ENCODE measurements at places on chromosomes 7 and 10. TPM values are rescaled to one million over a fixed set of nuclear protein-coding genes. Genes with fewer than 3 reads are reported as not detected.

Gene SLC16A12
- 1.4 TPM for polyA plus RNA-seq

Gene DLX5
- polyA plus RNA-seq, result not detected

Gene CLCN1
- polyA plus RNA-seq, result not detected

Gene EPHA1
- 0.10 TPM for polyA plus RNA-seq

Gene LBX1
- not detected for polyA plus RNA-seq

Gene ARHGAP22
- 30.2 TPM for polyA plus RNA-seq

Gene BUD31
- 94.2 TPM for polyA plus RNA-seq

Gene ZPBP
- not detected for polyA plus RNA-seq

Gene APBB1IP
- polyA plus RNA-seq, result not detected

GRCh38 chr10:119205894-119206602, 1.3 kb upstream of the GRK5 start:
- DNase-seq, result no peak

GRCh38 chr7:38122501-38122900, 55.5 kb upstream of the STARD3NL start:
- DNase-seq, result no peak

- DNase-seq, result no peak
Measured at GRCh38 chr7:142313528-142313927, 55.7 kb upstream of the PRSS58 start.

DNA sequence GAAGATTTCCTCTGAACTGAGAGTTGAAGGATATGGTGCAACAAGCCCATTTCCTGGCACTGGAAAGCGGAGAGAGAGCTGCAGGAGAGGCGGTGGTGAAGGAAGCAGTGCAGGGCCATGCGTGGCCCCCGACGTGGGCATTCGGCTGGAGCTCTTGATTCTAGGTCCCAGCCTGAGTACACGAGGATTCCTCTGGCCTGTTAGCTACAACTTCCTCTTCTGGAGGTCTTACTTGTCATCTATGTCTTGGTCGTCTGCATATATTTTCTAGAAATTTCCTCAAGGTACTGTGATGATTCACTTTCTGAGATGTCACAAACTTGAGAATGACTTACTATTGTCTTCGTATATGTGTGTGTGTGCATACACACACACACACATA, 59.2 kb upstream of the JAZF1 start:
- DNase-seq, result no peak

DNA sequence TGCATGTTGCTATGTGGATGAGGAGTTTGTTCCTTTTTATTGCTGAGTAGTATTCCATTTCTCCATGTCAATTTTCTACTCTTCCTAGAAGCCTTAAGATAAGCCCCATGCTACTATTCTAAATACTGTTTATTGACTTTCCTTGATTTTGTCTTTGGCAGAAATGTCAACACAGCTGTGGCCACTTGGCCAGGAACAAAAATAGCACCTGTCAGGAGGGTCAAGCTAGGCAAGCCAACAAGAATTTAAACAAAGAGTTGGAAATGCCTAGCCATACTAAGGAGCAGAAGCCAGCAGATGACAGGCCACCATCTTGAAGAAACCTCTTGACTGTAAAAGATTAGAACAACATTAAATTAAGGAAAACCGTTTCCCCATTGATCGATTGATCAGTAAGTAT, 34.7 kb downstream of the JAZF1 start:
- no peak for DNase-seq

GRCh38 chr7:17516771-17517170, 218.3 kb downstream of the AHR start:
- DNase-seq, result peak; percentile 75

DNA sequence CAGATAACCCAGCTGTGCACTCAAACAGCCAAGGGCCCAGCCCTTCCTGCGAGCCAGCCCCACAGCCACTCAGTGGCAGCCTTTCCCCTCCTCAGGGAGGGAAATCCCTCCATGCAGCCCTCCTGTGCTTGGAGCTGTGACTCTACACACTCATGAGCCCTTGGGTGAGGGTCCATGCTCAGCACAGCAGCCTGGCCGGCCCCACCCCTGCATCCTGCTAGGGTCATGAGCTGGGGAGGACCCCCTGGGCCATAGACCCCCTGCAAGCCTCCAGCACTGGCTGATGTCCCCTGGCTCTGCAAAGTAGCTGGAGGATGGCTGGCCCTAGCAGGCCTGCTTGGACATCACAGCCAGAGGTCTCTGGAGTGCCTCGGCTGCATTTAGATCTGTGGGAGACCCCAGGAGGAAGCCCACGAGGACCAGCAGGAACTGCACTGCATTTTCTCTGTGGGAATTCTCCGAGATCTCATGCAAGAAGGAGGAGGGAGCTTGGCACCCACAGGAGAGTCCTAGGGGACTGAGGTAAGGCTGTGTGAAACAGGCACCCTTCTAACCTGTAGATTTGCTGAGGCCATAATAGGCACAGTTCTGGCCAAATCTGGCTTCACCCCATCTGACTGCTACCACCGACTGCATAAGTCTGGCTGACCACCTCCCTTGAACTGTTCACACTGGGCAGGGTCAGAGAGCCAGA, 17.4 kb downstream of the TMEM273 start:
- DNase-seq, result no peak

DNA sequence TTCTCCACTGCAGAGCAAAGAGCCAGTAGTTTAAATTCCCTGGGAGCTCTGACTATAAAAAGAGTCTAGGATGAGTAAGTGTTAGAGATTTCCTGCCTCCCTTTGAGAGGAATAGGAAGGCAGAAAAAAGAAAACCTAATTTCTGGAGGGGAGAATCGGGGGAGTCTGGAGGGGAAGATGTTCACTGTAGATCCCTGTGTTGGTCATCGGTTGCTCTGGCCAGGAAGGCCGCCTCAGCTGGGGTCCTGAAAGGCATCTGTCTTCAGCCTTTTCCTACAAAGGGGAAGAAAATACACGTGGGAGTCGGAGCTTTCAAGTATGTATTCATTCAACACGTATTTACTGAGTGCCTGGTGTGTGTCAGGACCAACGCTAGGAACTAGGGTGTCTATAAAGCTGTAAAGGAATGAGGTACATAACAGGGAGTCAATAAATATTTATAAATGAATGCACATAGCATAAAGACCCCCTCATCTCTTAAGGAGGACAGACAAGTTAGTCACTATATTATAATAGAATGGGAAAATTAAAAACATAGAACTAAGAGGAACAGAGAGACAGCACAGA, 101.1 kb downstream of the ICA1 start:
- no peak for DNase-seq

- DNase-seq, result no peak
Measured at GRCh38 chr7:50771120-50772002, 11.3 kb downstream of the GRB10 start.

DNA sequence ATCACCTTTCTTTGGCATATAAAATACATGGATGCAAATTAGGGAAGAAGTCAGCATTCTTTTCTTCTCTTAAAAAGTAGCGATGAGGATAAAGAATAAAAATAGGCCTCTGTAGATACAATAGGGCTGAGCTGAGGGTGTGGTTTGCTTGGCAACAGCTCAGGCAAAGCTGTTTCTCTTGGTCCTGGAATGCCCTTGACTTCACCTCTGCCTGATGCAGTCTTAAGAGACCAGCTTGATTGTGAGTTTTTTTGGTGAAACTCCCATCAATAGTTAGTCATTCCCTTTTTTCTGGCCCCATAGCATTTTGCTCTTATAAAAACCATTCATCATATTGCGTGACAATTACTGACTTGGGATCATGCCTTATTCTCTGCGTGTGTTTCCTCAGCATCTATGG, 42.1 kb upstream of the MKLN1 start:
- DNase-seq, result no peak

DNA sequence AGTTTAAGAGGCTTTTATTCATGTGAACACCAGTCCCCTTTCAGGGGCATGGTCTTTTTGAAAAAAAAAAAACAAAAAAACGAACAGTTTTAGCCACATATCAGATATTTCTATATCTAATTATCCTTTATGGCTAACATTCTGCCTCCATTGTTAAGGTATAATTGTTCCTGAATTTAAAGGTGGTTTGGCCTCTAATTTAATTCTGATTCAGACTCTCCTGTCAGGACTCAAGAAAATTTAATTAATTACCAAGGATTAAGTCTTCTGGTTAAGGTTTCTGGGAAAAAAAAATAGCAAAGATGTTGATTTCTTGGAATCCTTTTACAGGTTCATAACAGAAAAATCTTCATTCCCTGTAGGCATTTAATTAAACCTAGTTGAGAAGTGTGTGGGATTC, 27.4 kb downstream of the COL1A2 start:
- DNase-seq, result no peak

DNA sequence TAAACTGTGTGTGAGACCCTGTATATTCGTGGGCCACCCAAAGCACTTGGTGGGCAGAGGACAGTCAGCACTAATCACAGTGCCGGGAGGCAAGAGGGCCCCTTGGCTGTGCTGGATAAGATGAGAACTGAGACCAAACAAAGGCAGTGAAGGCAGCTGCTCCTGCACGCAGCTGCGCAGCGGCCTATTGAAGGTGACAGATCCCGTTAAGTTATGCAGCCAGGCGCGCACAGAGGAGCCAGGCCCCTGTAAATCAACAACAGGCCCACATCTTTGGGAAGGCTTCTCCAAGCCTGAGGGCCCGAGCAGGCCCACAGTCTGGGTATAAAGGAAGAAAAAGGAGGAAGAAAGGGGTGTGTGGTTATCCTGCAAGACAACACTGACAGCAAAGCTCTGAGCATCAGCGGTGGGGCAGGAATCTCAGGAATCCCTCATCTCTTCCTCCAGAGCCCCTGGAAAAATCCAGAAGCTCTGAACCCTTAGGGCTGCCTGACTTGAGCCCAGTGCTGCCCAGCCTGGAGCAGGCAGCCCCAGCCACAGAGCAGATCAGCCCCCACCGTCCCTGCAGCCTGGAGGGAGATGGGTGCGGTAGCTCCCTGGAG, 154.2 kb downstream of the ARHGAP12 start:
- DNase-seq, result peak; percentile 35

DNA sequence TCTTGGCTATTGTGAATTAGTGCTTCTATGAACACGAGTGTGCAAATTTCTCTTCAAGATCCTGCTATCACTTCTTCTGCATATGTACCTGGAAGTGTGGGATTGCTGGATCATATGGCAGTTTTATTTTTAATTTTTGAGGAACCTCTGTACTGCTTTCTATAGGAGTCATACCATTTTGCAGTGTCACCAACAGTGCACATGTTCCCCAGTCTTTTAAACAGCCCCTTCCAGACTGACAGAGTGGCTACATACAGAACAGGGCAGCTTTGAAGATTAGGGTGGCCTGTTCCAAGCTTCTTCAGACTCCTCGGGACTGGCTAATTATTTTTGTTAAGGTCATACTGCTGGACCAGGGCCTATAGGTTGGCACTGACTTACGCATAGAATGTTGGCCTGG, 82.9 kb downstream of the AUTS2 start:
- no peak for DNase-seq

- no peak for DNase-seq
Measured at GRCh38 chr10:8105932-8106331, 51.4 kb downstream of the GATA3 start.

DNA sequence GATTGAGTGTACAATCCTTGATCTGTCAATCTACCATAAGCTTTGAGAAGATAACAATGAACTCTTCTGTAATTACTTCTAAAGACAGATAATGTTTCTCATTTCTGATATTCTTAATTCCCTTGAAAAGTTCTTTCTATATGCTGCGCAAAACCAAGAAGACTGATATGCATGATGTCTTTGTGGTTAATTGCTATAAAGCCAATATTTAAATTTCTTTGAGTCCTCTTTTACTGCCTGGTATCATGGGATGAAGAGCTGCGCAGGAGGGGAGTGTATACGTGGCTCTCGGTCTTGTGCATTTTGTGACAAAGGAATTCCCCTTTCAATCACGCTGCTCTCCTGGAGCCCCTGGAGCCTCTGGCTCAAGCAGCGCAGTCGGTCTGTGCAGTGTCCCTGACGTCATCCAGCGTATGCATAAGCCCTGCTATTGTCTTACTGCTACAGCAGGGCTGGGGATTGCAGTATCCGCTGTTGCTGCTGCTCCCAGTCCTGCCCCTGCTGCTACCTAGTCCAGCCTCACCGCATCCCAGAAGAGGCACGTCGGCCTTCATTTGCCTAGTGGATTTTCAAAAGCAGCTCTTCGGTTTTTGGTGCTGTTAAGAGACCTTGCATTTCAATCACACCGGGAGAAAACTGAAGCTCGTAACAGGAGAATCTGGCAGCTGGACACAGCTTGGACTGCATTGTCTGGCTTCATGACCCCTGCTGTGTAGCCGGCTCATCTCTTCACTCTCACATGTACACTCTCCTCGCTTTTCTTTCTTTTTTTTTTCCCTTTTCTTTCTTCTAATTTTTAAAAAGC, 66.7 kb downstream of the ST7 start:
- peak; percentile 97 for DNase-seq

DNA sequence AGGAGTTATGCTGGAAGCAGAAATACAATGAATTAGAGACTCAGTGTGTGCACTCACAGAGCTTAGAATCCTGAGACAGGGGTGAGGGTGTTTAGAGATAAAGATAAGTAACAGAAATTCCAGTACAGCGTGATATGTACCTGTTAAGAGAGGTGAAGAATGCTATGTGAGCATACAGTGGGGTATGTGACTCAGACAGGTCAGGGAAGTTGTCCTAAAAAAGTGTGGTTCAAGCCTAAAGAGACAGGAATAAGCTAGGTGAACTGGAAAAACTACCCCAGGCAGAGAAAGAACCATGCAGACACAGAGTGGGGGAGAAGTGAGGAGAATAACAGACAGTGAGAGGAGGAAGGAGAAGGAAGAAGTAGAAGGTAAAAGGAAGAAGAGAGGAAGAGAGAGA, 8.6 kb downstream of the SMIM30 start:
- no peak for DNase-seq

- DNase-seq, result no peak
Measured at GRCh38 chr10:23694446-23694920, 255.6 kb downstream of the OTUD1 start.

DNA sequence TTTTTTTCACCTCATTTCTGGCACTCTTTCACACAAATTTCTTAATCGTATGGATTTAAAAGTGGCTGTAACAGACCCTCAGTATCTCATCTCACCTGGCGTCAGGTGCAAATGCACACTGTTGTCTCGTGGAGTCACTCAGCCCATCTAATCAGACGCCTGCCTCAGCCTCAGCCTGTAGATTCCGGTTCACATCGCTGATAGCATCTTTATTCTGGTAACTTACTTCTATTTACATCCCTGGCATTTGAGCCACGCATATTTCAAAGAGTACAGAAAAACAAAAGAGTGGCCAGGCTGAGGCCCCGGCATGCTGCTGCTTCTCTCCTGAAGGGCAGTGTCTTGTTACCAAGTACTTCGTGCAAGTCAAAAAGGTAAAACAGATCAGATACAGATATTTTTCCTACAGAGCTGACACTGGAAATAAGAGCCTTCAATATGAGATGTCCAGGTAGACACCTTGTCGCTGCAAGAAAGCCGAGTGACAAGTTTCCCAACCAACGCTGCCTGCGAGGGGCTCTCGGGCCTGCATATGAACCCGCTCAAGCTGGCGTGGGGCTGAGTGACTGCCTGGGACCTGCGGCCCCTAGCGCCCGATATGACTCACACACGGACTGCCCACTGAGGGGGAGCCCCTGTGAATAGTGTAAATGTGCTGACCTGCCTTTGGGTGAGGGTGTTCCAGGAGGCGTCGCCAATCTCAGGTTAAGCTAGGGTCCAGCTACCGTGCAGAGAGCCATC, 4.3 kb downstream of the VIPR2 start:
- no peak for DNase-seq

DNA sequence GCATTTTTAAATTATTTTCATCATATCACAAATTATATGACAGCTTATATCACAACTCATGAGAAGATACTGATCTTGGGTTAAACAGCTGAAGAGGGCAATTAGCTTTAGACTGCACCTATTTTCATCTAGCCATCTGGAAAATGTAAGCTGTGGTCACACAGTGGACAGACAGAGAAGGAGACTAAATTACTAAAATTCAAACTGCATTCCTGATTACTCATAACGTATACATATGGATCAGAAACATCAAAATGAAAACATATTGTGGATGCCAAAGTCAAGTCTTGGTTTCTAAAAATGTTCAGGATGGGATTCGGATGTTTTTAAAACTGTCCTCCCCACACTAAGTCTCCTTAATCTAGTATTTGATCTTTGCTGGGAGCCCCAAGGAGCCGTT, 6.6 kb downstream of the BBIP1 start:
- peak; percentile 80 for DNase-seq
